ENCODE measurements at places on chromosomes 2 and 18. TPM values are rescaled to one million over a fixed set of nuclear protein-coding genes. Genes with fewer than 3 reads are reported as not detected.

DNA sequence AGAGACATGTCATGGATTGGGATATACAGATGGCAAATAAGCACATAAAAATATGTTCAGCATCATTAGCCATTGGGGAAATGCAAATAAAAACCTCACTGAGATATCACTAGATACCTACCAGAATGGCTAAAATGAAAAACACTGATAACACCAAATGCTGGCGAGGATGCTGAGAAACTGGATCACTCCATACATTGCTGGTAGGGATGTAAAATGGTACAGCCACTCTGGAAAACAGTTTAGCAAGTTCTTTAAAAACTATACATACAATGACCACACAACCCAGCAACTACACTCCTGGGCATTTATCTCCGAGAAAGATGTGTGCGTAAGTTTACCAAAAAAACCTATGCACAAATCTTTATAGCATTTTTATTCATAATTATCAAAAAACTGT lies 13.9 kb downstream of the PIAS2 start:
- H3K27ac ChIP-seq: no peak overlapping the region
- no peaks in the 10 kb centered on the region for H3K27me3 ChIP-seq
- no peaks in the 10 kb centered on the region for H3K4me1 ChIP-seq

DNA sequence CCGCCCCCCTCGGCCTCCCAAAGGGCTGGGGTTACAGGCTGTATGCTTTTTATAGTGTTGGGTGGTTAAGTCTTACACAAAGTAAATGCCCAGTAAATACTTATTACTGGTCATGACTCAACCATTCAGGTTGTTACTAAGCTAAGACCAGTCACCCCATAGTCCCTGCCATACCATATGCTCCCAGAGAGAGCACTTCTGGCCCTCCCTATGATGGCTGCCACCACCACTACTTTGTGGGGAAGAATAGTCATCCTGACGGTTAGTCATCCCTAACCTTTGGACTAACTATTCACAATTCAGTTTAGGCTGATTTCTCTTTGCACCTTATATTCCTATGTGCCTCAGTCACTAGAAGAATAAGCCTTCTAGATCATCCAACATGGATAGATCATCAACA lies 42.0 kb upstream of the MSH2 start:
- no peak overlapping the region for H3K27ac ChIP-seq
- no peaks in the 10 kb centered on the region for H3K36me3 ChIP-seq
- H3K27me3 ChIP-seq: no peaks in the 10 kb centered on the region
- H3K4me1 ChIP-seq: no peaks in the 10 kb centered on the region

GRCh38 chr2:60992985-60993392 lies 24.5 kb upstream of the PEX13 start:
- H3K27me3 ChIP-seq: no peaks in the 10 kb centered on the region
- no peak for DNase-seq
- H3K4me1 ChIP-seq: no peaks in the 10 kb centered on the region
- H3K4me3 ChIP-seq: no peak overlapping the region
- H3K27ac ChIP-seq: peak overlapping the region; percentile 70
- H3K36me3 ChIP-seq: no peaks in the 10 kb centered on the region

The GALNT1 gene
- 57.2 TPM for total RNA-seq

GRCh38 chr2:240275386-240275785 lies 134.9 kb upstream of the OTOS start:
- peaks cover 31% of the 10 kb centered on the region for H3K27me3 ChIP-seq
- no peak for DNase-seq
- no peaks in the 10 kb centered on the region for H3K36me3 ChIP-seq
- H3K4me3 ChIP-seq: no peak overlapping the region
- no peak overlapping the region for H3K27ac ChIP-seq
- H3K4me1 ChIP-seq: no peaks in the 10 kb centered on the region

DNA sequence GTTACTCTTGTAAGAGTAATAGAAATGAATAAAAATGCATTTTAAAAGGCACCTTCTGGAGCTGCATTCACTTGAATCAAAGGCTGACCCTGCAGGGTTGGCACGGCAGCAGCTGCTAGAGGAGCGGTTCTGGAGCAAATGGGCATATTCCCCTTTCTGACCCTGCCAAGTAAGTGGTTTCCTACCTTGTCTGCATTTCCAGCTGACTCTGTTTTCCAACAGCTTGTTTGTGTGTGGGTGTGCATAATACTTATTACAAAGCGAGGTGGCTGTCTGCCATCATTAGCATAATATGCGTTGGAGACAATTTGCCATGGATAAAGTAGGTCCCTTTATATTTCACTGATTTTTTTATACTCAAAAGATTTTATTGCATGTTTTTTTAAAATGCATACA lies 21.3 kb upstream of the TTN start:
- H3K27me3 ChIP-seq: no peaks in the 10 kb centered on the region
- H3K4me1 ChIP-seq: peaks cover 4% of the 10 kb centered on the region
- H3K27ac ChIP-seq: no peak overlapping the region
- peaks cover 6% of the 10 kb centered on the region for H3K36me3 ChIP-seq

The SNORC gene
- total RNA-seq: 0.53 TPM

The IL36RN gene
- total RNA-seq: not detected

The CRYBA2 gene
- total RNA-seq: not detected

DNA sequence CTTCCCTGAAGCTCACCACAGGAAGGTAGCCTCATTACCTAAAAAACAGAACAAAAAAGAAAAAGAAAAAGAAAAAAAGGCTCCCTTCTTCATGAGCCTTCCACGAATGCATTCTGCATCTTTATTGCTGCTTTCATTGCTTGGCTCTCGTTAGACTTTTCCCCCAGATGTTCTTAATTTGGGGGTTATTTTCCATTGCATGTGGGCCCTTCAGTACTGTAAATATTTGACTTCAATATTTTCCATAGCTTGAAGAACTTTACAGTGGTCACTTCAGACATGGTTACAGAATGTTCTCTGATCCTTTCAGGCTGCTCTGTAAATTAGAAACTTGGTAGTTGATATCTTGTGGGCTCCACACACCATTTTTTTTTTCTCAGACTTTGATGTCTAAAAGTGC lies 65.6 kb upstream of the COPS8 start:
- H3K4me1 ChIP-seq: peaks cover 5% of the 10 kb centered on the region
- no peak overlapping the region for H3K4me3 ChIP-seq
- DNase-seq: no peak
- no peak overlapping the region for H3K27ac ChIP-seq
- H3K27me3 ChIP-seq: no peaks in the 10 kb centered on the region
- H3K36me3 ChIP-seq: no peaks in the 10 kb centered on the region

DNA sequence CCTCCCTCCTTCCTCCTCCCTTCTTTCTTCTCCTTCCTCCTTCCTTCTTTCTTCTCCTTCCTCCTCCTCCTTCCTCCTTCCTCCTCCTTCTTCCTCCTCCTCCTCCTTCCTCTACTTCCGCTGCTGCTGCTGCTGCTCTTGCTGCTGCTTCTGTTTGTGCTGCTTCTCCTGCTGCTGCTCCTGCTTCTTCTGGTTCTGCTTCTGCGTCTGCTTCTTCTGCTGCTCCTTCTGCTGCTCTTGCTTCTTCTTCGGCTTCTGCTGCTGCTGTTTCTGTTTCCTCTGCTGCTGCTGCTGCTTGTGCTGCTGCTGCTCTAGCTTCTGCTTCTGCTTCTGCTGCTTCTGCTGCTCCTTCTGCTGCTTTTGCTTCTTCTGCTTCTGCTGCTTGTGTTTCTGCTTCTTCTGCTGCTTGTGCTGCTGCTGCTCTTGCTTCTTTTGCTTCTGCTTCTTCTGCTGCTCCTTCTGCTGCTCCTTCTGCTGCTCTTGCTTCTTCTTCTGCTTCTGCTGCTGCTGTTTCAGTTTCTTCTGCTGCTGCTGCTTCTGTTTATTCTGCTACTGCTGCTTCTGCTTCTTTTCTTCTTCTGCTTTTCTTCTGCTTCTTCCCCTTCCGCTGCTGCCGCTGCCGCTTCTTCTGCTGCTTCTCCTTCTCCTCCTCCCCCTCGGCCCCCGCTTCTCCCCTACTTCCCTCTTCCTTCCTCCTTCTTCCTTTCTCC lies 8.6 kb downstream of the SNRNP27 start:
- H3K36me3 ChIP-seq: peaks cover 90% of the 10 kb centered on the region
- H3K27ac ChIP-seq: no peak overlapping the region
- H3K4me1 ChIP-seq: peaks cover 32% of the 10 kb centered on the region
- H3K27me3 ChIP-seq: no peaks in the 10 kb centered on the region

GRCh38 chr2:241309684-241310117 lies 5.8 kb downstream of the HDLBP start:
- DNase-seq: no peak
- H3K27ac ChIP-seq: no peak overlapping the region

The EFHD1 gene
- total RNA-seq: 7.7 TPM

The IL1B gene
- total RNA-seq: 17.5 TPM

The PID1 gene
- 48.0 TPM for total RNA-seq

Data from lower lobe of right lung (tissue), 2 donors.